BJ (cell line): ENCODE measurements at places on chromosomes 7 and 10. TPM values are rescaled to one million over a fixed set of nuclear protein-coding genes. Genes with fewer than 3 reads are reported as not detected.
A peak's percentile ranks its signal among the peaks of the same experiment; 100 is the strongest.

DNA sequence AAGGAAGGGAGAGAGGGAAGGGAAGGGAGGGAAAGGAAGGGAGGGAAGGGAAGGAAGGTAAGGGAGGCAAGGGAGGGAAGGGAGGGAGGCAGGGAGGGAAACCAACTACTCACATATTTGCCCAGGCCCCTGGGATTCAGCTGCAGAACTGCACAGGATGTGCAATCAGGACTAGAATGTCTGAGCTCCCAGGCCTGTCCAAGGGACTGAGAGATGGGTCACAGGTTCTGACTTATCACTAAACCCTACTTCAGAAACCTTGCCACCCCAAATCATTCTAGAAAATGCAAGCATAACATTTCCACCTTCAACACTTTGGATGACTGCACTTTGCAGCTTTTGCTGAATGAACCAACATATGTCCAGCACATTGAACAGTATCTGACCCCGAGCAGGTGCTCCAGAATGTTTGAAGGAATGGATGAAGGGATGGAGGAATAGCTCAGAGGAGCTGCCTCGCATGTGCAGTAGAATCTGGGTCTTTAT, 245.3 kb downstream of the KCNMA1 start:
- no peak for DNase-seq

GRCh38 chr10:127576740-127577161, 27.6 kb downstream of the NPS start:
- no peak for DNase-seq

DNA sequence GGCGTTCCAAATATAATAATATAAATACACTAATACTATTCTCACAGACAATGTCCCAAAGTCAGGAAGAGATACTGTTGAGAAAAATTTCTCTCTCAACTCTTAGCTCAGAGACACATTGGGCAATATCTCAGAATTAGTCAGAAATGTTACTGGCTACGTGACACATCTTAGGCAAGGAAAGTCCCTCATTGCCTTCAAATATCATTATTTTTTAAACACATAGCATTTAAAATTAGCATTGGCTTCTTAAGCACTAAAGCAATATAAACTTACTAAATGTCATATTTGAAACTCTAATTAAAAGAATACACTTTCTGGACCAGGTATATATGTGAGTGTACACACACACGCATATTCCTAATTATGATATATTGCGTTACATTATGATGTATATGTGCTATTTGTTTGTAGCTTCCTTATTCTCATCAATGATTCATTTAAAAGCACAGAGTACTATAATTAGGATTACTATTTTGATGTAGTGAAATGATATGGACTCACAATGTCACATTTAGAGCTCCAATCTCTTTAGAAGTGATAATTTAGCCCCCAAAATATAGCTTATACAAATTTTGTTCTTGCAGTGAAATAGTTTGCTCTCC, 255.8 kb downstream of the TWIST1 start:
- DNase-seq, result peak; percentile 11

- DNase-seq, result no peak
Observed at GRCh38 chr7:96416599-96416998, 94.7 kb upstream of the SLC25A13 start.

DNA sequence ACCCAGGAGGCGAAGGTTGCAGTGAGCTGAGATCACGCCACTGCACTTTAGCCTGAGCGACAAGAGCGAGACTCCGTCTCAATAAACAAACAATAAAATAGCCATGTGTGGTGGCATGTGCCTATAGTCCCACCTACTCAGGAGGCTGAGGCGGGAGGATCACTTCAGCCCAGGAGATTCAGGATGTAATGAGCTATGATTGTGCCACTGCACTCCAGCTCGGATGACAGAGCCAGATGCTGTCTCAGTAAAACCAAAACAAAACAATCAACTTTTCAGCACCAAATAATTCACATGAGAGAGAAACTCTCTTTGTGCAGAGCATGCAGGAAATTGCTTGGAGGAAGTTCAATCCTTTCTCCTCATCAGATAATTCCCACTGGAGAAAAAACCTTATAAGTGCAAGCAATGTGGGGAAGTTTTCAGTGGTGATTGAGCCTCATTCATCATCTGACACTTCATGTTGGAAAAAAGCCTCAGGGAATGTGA, 13.4 kb upstream of the FIS1 start:
- DNase-seq, result no peak

GRCh38 chr10:74955796-74956195, 129.4 kb downstream of the KAT6B start:
- DNase-seq, result no peak

The C7orf25 gene
- polyA plus RNA-seq, result 4.2 and 4.8 TPM in 2 replicates

The UTF1 gene
- not detected in 2 replicates for polyA plus RNA-seq

The NUTM2A gene
- 0.36 and 0.70 TPM in 2 replicates for polyA plus RNA-seq
